ENCODE measurements at places on chromosomes 3 and 15. TPM values are rescaled to one million over a fixed set of nuclear protein-coding genes. Genes with fewer than 3 reads are reported as not detected.
A peak's percentile ranks its signal among the peaks of the same experiment; 100 is the strongest.

GRCh38 chr15:42696626-42697025 is 40.3 kb downstream of the CDAN1 start:
- no peak for DNase-seq

The PRICKLE2 gene
- total RNA-seq, result 61.1 TPM

DNA sequence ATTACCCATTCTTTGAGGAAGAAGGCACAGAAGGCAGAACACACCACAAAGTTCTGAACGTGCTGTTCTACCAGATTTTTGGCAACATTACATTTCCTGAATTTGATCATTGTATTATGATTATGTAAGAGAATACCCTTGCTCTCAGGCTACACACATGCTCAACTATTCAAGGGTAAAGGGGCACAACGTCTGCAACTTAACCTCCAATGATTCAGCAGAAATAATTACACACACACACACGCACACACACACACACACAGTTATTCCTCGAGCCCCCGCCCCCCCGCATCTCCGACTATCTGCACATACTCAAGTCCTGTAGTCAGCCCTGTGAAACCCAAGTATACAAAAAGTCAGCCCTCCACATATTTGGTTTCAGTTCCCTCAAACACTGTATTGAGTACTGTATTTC is 26.8 kb downstream of the RPN1 start:
- peak; percentile 70 for DNase-seq

DNA sequence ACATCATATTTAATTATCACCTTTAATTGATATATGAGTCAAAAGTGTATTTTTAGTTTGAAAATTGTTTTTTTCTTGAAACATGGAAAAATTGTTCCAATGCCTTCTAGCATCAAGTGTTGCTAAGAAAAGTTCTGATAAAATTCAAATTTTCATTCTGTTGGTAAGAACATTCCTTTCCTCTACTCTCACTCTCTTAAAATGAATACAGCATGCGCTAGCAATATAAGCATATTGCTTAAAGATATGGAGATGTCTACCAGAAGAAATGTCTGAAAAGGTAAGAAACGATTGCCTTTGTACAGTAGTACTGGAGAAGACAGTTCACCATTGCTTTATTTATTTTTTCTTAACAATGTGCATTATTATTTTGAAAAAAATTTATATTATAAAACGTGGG is 17.6 kb upstream of the ZBTB38 start:
- DNase-seq, result no peak

DNA sequence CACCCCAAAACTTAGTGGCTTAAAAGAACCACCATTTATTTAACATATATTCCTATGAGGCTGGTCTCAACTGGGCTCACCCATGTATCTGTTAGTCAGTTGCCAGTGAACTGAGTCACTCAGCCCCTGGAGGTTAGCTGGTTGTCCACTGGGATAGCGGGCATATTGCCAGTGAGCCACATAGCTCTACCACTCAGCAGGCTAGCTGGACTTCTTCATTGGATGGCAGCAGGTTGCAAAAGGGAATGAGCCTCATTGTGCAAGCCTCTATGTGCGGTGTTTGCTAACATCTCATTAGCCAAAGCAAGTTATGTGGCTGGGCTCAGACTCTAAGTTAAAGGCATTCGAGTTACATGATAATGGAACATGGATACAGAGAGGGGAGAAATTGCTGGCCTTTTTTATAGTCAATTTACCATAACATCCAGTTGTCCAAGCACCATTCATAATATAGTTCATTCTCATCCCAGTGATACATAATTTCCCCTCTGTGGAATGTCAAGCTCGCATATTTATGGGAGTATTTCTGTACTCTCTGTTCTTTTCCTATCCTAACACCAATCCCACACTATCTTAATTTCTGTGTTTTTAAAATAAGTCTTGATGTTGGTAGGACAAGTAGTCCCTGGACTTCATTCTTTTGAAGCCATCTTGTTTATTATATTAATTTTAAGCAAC is 8.7 kb downstream of the BTD start:
- DNase-seq, result peak; percentile 81

GRCh38 chr15:71333839-71334238 is 218.6 kb downstream of the THSD4 start:
- no peak for DNase-seq

DNA sequence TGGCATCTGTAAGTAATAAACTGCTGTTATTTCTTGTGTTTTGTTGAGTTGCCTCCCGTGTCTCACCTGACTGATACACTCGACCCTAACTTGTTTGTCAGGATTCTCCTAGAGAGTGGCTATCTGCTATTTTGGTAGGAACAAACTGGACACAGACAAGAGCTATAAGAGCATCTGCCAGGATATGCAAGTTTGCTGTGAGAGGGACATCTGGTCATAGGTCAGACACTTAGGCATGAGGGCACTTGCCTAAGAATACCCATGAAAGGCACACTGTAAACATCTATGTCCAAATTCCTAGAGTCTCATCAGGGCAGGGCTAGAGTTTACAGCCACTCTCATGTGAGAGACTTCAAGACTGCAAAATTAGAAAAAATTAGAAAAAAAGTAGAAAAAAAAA is 32.5 kb downstream of the NEDD4 start:
- DNase-seq, result no peak

The UTS2B gene
- 0.28 TPM for total RNA-seq

The SLC12A1 gene
- not detected for total RNA-seq

- no peak for DNase-seq
Observed at GRCh38 chr3:144864646-144865045, 893.0 kb downstream of the DIPK2A start.

The UBA7 gene
- total RNA-seq, result 74.2 TPM

GRCh38 chr15:64847448-64847847 is 5.7 kb downstream of the PLEKHO2 start:
- peak; percentile 69 for DNase-seq

DNA sequence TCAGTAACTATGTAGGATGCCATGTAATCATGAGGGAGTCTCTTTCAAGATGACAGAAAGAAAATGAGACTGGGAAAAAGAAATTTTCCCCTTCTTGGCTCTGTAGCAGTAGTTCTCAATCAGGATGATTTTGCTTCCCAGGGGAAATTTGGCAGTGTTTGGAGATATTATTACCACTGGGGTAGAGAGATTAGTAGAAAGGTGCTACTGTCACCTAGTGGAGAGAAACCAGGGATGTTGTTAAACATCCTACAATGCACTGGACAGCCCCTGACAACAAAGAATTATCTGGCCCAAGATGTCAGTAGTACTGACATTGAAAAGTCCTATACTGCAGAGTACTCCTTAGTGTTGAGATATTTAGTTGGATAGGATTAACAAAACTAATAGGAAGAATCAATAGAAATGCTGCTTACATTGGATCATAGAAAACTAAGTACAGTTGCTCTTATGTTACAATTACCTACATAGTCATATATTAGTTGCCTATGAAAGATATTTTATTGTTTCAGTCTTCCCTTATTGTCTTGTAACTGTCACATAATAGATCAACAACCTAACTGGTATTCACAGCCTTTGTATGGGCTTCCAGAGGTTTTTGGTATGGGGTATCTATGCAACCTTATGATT is 433.3 kb downstream of the RAP2B start:
- no peak for DNase-seq

DNA sequence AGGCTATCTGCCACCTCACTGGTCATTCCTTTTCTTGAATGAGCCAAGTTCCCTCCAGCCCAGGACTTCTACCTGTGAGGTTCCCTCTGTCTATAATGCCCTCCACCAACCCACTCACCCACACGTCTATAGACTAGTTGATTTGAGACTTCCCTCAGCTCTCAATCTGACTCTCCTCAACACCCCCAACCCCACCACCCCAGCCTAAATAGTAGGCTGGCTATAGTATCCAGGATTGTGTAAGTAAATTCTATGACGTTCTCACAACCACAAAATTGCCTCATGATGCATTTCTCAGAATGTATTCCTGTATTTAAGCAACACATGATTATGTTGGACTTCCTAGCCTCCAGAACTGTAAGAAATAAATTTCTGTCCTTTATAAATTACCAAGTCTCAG is 2.2 kb downstream of the PLSCR1 start:
- DNase-seq, result no peak

GRCh38 chr3:122055215-122055614 is at the start of gene CD86:
Gene CD86, plus strand, starts transcription at chr3:122055362. Its CDS starts 128 bp downstream, at chr3:122055490.
- DNase-seq, result no peak

The PLS1 gene
- 0.55 TPM for total RNA-seq

- no peak for DNase-seq
Observed at GRCh38 chr3:69332934-69333333, 53.0 kb downstream of the FRMD4B start.

- no peak for DNase-seq
Observed at GRCh38 chr3:79517766-79518413, 249.9 kb downstream of the ROBO1 start.

- no peak for DNase-seq
Observed at GRCh38 chr15:61489571-61489970, 260.5 kb upstream of the RORA start.

GRCh38 chr15:39787479-39787878 is 4.8 kb upstream of the FSIP1 start:
- DNase-seq, result no peak

GRCh38 chr15:93900476-93901400 is 330.6 kb upstream of the MCTP2 start:
- DNase-seq, result no peak

The ITIH3 gene
- total RNA-seq, result 0.36 TPM

DNA sequence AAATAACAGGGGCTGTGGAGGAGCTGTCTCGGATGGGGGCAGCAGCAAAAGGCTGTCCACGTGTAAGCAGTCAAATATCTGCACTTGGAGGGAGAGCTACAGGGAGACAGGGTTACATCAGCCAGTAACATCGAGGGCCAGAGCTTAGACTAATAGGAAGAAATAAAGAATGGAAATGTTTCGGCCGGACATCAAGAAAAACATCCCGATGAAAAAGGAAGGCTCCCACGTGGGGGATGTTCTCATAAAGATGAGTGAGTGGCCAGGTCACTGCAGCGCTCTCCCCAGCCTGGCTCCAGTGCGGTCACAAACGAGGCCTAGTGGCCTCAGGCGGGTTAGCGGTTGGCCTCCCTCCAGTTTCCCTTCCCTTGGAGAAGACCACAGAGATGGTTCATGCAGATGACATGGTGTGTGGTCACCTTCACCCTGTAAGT is 56.1 kb upstream of the WNT5A start:
- no peak for DNase-seq

The SNURF gene
- 10.5 TPM for total RNA-seq

The CPN2 gene
- total RNA-seq, result not detected

The TNFAIP8L3 gene
- 11.6 TPM for total RNA-seq
